ENCODE measurements at places on chromosomes 5 and 9.

DNA sequence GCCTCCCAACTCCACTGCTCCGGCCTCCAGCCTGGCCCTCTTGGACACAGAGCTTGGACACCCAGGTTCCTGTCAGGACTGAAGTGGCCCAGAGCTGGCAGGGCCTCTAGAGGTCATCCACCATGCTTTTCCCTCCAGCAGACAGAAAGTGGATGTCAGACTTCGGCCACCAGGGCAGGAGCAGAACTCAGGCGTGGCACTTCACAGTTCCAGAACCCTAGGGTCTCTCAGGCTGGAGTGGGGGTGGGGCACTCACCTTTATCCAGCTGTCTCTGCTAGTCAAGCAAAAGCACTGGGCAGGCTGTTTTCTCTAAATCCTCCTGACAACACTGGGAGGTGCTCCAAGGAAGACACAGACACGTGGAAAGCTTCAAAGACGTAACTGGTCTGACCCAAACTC is 35.6 kb upstream of the N4BP3 start:
- no peak for DNase-seq

- DNase-seq = no peak
These were observed 226.3 kb upstream of the MPDZ start for GRCh38 chr9:13505797-13506196.

- no peak for DNase-seq
These were observed 171.4 kb downstream of the SGCD start for GRCh38 chr5:156498226-156498980.

DNA sequence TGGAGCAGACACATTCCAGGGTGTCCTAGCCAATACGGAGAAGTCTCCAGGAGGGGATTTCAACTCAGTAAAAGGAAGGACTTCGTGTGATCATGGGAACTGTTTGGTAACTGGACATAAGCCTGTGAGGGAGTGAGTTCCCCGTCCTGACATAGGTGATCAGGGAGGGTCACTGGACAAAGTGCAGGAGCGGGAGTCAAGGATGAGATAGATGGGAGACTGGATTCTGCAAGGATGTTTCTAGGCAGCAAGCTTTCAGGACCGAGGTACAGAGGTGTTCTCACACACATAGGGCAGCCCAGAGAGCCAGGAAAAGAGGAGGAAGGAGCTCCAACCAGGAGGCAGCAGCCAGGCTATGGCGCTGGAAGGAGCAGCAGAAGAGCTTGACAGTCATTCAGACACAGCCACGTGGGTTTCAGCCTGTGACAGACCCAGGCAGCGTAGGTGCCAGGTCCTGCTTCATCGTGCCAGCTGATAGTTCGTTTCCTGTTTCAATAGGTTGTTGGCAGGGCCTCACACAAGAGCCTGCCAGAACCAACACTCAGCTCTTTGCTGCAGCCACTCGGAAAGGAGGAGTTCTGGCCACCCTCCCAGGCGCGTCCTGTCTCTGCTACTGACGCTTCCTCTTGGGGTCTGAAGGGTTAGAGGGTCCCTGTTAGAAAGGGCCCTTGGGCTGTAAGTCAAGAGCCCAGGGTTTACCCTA is 84.1 kb downstream of the AMBP start:
- DNase-seq = no peak

GRCh38 chr9:99368341-99369326 is 146.6 kb downstream of the SEC61B start:
- DNase-seq = no peak

GRCh38 chr5:3049261-3049660 is 297.8 kb upstream of the IRX2 start:
- DNase-seq = no peak

DNA sequence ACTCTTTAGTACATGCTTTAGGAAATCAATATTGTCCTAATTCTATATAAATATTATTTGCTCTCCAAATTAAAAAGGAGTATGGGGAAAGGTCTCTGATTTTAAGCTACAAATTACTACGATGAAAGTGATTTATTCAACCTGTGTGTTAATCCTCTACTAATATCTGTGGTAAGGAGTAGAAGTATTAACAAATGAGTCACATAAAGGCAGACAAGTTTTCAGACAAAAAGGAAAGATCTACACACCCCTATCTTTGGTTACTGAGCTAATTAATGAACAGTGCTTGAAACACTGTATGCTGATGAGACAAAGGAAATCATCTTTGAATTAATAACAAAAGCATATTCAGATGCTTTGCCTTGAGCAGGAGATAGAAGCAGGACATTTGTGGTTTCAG is 15.9 kb downstream of the LOX start:
- no peak for DNase-seq

GRCh38 chr5:84088996-84089395 is 295.7 kb downstream of the EDIL3 start:
- DNase-seq = no peak

DNA sequence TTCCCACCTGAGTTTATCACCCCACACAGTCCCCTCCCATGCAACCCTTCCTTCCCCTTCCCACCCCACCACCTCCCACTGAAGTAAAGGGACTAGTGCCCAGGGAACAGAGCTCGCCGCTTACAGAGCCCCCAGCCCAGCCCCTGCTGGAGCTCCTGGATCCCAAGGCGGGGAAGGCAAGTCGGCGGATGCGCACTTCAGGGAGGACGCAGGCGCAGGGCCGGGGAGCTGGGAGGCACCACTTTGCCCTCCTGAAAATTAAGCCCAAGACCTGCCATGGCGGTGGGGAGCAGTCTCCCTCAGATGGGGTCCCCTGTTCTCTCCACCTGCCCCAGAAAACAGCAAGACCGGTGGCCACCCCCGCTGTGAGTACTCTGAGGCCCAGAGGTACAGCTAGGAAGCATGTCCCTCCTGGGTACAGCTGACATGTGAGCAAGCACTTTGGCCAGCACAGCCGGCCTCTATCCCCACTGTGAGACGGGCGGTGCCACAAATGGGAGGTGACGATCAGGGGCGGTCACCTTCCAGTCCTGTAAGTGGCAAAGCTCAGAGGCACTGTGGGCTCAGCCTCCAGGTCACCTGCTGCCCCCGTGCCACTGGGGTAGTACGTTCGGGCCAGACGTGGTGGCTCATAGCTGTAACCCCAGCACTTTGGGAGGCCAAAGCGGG is 45.9 kb downstream of the COL23A1 start:
- DNase-seq = no peak

GRCh38 chr9:69157751-69158466 is 16.2 kb upstream of the TJP2 start:
- DNase-seq = no peak

- DNase-seq = peak; percentile 20
These were observed 176.7 kb upstream of the DMAC1 start for GRCh38 chr9:7976167-7976755.

- no peak for DNase-seq
These were observed 2.4 kb upstream of the STC2 start for GRCh38 chr5:173330338-173331206.

DNA sequence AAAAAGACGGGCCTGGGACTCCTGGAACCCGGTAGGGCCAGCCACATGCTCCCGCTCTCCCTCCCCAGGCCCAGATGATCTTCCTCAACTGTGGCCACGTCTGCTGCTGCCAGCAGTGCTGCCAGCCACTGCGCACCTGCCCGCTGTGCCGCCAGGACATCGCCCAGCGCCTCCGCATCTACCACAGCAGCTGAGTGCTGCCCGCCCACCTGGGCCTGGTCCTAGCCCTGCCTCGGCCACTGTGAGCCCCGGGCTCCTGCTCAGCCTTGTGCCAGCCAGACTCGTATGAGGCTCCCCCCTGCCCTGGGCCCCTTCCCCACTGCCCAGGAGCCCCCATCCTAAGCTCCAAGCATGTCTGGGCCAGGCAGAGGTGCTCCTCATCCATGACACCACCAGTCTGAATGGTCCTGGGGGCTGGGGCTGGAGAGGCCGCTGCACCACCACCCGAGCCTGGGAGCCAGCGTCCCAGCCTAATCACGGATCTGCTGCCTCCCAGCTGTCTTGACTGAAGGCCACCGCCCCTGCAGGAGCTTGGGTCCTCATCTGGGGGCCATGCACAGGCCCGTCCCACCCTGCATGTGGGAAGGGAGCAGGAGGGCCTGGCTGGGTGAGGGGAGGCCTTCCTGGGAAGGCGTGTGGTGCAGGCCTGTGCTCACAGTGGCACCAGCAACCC is 51.5 kb downstream of the LRSAM1 start:
- no peak for DNase-seq
